Kidney capillary endothelial cell (primary cell): ENCODE measurements at places on chromosomes 1 and 21.
A peak's percentile ranks its signal among the peaks of the same experiment; 100 is the strongest.

- DNase-seq: peak; percentile 100
Observed at GRCh38 chr1:209839875-209840546, 12.2 kb downstream of the UTP25 start.

- DNase-seq: no peak
Observed at GRCh38 chr21:26280775-26281174, 110.2 kb upstream of the APP start.

GRCh38 chr1:30852026-30852425 lies 56.5 kb downstream of the SDC3 start:
- DNase-seq: peak; percentile 33

GRCh38 chr1:53465023-53465957 lies 6.1 kb downstream of the DMRTB1 start:
- DNase-seq: no peak

GRCh38 chr1:18128298-18128697 lies 20.7 kb downstream of the IGSF21 start:
- no peak for DNase-seq

DNA sequence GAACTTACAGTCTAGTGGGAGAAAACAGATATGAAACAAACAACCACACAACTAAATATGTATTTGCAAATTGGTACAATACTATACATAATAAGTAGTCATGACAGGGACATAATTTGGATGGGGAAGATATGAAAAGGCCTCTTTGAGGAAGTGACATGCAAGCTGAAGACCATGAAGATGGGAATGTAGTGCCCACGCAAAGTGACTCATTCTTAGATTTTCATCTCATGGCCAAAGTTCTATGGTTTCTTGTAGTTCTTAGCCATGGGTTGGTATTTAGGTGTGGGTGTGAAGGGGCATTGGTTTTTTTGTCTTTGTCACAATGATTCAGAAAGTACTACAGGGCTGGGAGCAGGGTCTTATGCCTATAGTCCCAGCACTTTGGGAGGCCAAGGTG lies 105.4 kb upstream of the FAM78B start:
- DNase-seq: no peak

GRCh38 chr1:9225411-9225785 lies 9.2 kb upstream of the H6PD start:
- DNase-seq: no peak

- DNase-seq: peak; percentile 58
Observed at GRCh38 chr1:48236716-48237470, 14.4 kb downstream of the SLC5A9 start.

DNA sequence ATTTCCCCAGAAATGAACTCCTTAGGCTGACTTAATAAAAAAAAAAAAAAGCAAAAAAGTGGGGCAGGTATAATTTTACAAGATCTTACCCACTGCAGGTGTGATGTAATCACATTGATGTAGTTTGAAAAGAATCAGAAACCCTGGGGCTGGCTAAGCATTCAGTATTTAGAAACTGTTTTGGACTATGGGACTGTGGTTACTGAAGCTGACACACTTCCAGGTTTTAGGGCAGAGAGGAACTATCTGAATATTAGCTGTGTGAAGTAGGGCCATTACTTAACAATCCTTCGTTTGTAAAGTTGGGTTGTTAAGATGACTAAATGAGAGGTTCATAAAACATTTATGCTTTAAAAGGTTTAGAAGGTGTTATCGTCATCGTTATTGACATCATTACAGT lies 165.3 kb downstream of the FASLG start:
- DNase-seq: no peak

DNA sequence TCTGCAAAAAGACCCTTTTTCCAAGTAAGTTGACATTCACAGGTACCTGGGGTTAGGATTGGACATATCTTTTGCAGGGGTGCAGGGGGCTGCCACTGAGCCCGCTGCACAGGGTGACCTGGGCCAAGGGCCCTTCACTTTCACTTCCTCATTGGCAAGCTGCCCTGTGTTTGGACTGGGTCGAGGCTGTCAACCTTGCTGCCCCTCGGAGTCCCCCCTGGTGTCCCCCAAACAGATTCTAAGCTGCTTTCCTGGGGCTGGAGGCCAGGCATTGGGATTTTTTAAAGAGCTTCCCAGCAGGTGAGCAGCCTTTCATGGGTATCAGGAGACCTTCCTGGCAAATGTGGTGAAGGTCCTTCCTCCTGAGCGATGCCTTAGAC lies 7.9 kb upstream of the UMODL1 start:
- no peak for DNase-seq

GRCh38 chr1:24727501-24728216 lies 17.6 kb upstream of the CLIC4 start:
- DNase-seq: no peak

DNA sequence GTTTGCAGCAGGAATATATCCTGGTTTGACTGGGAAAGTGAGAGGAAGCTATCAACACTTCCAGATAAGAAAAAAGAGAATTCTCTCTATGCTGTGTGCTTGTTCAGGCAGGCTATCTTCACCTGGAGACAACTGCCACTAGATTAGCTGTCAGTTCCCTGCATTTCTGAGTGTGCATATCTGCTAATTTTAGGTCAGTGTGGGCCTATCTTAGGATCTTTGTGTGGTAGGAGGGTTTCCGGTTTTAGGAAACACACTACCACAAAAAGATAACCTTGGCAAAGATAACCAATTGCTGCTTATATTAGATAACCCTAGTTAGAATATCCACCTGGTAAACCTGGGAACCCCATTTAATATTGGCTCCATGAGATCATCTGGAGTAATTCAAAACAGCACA lies 22.5 kb upstream of the GBP5 start:
- DNase-seq: no peak

- no peak for DNase-seq
Observed at GRCh38 chr1:40386796-40387195, 13.3 kb downstream of the SMAP2 start.

DNA sequence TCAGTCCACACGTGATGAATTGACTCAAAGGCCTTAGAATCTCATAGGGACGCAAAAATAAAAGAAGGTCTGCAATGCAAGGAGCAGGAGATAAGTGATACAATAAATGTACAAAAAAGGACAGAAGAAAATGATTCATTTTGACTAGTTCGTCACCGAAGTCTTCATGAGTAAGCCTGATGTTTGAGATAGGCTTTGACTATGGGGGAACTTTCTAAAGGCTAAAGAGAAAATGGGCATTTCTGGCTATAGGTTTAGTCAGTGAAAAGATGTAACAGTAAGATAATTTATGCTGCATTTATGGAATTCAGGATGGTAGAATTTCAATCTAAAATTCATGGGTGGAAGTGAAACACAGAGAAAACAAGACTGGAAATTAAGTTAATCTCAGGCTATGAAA lies 163.0 kb downstream of the ADGRL4 start:
- no peak for DNase-seq

- DNase-seq: peak; percentile 4
Observed at GRCh38 chr21:42425591-42425990, 21.9 kb downstream of the UBASH3A start.

GRCh38 chr1:154669464-154670282 lies 61.7 kb upstream of the ADAR start:
- DNase-seq: peak; percentile 67

DNA sequence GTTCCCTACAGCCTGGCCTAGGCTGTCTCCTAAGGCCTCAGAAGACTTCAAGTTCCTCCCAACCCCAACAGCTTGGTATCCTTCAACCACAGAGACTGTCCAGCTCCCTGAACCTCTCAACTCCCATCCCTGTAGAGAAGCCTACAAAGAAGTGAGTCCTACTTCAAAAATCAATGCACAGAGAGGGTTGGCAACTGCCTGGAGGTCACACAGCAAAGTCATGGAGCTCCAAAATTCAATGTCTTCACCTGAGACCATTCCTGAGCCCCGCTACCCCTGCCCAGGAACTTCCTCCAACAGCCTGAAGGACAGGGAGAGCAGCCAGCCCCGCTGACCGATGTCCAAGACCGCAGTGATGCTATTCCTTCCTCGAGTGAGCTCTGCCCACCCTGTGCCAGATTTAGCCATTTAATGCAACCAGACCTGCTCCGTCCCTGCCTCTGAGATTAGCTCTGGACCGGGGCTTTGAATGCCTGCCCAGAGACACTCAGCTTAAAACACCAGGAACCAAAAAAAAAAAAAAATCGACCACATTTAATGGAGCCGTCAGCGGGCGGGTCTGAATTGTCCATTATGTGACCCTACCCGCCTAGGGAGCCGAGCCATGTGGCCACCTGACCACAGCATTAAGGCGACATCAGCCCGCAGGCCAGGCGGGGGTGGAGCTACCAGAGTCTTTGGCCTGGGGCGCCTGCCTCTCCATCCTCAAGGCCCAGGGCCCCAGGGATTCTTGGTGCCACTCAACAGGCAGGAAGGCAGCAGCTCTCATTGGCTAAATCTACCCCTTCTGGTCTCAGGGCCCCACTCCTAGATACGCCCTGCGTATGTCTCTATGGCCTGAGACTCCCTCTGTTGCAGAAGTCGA lies 148.6 kb downstream of the SYF2 start:
- DNase-seq: no peak

- DNase-seq: no peak
Observed at GRCh38 chr1:179017383-179018326, 8.0 kb upstream of the FAM20B start.

- no peak for DNase-seq
Observed at GRCh38 chr1:93262645-93263044, 82.1 kb downstream of the CCDC18 start.

- DNase-seq: peak; percentile 70
Observed at GRCh38 chr1:27539901-27540861, 50.2 kb upstream of the WASF2 start.

DNA sequence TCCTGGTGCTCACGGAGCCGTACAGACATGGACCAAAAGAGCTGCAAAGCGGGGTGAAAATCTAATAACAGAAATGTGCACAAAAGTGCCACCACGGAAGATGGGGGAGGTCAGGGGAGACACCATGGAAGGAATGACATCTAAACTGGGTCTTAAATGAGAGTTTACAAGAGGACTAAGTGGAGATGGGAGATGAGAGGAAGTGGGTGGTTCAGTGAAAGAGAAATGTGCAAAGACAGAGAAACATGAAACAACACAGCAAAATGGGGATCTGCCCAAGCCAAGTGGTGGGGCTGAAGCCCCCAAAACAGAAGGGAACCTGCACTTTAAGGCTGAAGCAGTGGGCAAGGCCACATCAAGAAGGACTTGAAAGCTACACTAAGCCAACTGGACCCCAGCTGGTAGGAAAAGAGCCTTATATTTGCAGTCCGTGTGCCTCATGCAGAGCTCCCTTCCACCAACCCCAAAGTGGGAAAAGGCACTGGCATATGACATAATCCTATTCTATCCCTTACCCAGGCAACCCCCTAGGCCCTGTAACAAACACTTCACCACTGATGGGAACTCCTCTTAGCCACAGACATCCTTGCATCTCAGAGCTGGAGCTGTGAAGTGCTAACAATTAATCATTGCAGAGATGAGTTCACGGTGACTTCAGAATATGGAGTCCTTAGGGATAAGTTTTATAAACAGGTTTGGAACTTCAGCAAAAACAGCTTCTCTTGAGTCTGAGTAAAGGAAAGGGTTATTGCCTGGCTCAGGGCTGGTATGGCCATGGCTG lies 198.6 kb upstream of the EDN2 start:
- DNase-seq: no peak

DNA sequence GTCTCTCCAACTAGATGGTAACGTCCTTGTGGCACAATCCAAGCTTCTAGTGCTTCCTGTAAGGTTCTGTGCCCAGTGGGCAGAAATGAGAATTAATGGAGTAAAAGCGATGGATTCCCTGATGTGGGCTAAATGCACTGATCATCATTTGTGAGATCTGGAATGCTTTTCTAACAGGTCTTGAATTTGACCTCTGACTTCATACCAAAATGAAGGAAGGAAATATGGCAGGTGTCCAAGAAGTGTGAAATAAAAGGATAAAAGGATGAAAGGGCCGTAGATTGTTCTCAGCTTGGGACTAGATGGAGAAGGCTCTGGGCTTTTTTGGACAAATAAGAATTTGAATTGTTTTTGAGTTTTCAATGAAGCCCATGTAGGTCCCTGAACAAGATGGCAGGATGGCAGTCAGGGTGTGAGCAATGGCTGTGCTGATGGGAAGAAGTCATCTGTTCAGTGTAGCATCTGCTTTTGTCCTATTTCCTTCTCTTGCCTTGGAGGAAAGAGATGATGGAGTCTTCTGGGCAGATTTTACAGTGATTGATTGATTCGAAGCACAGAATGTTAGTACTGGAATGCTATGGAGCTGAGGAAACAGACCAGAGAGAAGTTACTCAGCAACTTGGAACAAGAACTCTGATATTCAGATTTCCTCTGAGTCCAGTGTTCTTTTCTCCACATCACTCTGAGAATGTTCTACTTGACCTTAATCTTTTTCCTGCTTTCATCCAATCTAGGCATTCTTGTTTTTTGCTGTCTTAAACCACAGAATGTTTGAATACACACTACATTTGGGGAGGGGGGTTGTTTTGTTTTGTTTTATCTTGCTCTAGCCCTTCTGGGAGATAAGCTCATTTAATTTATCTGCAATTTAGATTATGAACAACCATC lies 286.0 kb downstream of the HLX start:
- no peak for DNase-seq

DNA sequence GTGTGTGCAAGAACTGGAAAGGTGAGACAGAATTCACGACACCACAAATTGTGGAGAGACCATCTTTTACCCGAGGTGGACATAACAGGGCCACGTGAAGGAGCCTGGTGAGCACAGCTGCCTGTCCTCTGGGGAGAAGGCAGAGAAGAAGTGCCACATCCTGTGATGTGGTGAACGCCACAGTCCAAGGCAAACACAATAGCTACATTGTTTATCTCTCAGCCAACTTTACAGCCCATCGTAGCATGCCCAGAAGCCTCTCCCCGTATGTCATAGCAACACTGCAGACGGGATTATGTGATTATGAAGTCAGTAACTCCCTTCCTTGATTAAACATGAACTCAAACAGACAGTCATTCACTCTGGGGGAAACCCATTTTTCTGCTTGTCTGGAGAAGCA lies 612.2 kb downstream of the SMYD3 start:
- no peak for DNase-seq

DNA sequence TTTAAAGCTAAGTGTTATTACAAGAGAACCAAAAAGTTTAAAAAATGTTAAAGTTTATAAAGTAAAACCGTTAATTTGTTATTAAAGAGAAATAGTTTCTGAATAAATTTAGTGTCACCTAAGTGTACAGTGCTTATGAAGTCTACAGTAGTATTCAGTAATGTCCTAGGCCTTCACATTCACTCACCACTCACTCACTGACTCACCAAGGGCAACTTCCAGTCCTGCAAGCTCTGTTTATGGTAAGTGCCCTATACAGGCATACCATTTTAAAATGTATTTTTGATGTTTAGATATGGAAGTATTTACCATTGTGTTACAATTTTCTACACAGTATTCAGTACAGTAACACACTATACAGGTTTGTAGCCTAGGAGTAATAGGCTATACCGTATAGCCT lies 60.1 kb upstream of the GCLM start:
- peak; percentile 38 for DNase-seq

DNA sequence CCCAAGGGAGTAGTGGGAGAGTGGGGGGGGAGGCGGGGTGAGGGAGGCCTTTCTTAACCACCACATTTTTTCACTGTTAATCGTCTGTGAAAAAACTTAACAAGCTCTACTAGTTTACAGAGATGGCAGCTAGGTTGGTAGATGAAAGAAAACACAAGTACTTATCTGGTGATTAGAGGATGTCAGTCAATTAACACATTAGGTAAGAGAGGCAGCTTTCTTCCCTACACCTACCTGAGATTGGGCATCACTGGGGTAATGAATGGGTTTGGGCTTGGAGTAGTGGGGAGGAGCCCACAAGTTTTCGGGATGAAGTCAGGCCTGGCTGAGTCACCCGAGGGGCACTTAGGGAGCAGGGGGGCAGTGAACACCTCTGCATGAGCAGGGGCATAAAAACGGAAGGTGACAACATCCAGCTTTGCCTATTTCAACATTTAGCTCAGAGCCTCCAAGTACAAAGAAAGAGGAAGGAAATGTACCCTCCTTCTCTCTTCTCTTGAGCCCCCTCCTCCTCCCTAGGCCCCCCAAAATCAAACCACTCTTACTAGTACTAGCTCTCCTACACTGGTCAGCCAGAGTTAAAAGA lies 2.5 kb downstream of the LBR start:
- no peak for DNase-seq
